ENCODE measurements at places on chromosomes 16 and 17.

GRCh38 chr17:4161192-4161966 lies 18.4 kb downstream of the CYB5D2 start:
- no peak for DNase-seq

GRCh38 chr17:31443386-31443785 lies 51.9 kb downstream of the RAB11FIP4 start:
- DNase-seq, result no peak

DNA sequence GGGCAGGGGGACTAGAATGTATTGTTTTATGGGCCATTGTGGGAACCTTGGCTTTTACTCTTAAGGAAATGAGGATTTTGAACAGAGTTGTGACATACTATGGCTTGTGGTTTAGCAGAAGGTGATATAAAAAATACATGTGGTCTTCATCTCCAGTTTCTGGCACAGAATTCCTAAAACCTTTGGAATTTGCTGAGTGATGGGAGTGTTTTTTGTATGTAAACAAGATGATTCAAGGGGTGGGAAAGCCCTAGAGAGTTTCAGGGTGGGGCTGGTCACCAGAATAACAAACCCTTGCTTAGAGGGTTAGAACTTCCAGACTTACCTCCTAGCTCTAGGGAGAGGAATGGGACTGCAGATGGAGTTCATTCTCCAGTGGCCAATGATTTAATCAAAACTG lies 316.1 kb downstream of the PHKB start:
- no peak for DNase-seq

- DNase-seq, result no peak
These were observed 2.6 kb upstream of the EXOSC6 start for GRCh38 chr16:70254180-70254964.

DNA sequence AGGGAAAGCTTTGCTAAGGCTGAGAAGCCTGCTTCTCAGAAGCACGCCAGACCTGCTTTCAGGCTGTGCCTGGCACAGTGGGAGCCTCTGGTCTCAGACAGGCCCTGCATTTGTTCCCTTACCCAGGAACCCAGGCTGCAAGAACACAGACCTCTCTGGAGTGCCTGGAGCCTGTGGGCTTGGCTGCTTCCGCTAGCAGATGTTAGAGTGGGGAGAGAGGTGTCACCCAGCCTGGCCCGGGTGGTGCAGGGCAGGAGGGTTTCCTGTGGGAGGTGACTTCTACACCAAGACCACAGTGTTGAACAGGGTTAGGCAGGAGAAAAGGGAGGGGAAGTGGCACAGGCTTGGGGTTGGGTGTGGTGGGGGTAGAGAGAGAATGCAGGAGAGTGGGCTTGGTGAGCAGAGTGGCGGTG lies 35.8 kb upstream of the ADGRG1 start:
- peak; percentile 65 for DNase-seq

DNA sequence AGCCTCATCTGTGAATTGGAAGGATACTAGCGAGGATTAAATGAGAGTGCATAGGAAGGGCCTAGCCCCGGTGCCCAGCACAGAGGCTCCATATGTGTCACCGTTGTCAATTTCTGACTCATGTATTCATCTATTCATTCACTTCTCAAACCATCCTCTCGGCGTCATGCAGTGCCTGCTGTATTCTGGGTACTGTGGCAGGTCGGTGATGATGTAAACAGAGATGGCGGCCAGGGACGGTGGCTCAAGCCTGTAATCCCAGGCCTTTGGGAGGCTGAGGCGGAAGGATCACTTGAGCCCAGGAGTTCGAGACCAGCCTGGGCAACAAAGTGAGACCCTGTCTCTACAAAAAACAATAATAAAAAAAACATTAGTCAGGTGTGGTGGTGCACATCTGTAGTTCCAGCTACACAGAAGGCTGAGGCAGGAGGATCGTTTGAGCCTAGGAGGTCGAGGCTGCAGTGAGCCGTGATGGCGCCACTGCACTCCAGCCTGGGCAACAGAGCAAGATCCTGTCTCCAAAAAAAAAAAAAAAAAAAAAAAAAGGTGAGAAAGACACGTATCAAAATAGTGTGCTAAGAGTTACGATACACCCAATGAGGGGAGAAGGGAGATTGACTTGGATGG lies 4.3 kb upstream of the PPP1R1B start:
- peak; percentile 71 for DNase-seq

GRCh38 chr17:29126268-29126930 lies 53.8 kb downstream of the MYO18A start:
- no peak for DNase-seq

DNA sequence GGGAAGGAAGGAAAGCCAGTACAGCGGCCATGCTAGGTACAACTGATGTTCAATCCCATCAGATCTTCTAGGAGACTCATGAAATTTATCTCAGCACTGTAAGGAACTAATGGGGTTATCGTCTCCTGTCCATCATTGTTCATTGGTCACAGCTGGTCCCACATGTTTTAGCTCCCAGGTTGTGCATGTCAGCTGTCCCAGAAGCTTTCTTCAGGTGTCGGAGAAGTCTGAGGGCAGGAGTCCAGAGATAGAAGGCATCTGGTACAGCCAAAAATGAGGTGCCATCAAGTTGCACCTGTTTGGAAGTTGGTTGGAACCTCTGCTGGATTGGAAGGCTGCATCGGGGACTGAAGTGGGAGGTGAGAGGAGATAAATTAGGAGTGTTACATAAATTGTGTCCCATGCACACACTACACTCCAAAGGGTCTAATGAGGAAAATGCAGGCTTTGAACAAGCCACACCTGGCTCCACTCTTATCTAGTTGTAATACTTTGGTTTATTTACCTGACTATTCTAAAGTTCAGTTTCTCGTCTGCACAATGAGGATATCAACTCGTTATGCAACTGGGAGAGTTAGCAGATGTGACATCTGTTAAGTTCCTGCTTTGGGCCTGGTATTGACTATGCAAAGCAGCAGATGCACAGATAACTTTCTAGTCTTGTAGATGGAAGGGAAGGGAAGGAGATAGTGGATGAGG lies 62.9 kb downstream of the MAP2K6 start:
- DNase-seq, result no peak

GRCh38 chr17:18377437-18378204 lies at the start of gene EVPLL:
Gene EVPLL (plus strand): TSS chr17:18377778. CDS start chr17:18380938, 3,160 bp downstream.
- DNase-seq, result no peak

GRCh38 chr16:1258906-1259759 lies 3.3 kb downstream of the TPSD1 start:
- no peak for DNase-seq

DNA sequence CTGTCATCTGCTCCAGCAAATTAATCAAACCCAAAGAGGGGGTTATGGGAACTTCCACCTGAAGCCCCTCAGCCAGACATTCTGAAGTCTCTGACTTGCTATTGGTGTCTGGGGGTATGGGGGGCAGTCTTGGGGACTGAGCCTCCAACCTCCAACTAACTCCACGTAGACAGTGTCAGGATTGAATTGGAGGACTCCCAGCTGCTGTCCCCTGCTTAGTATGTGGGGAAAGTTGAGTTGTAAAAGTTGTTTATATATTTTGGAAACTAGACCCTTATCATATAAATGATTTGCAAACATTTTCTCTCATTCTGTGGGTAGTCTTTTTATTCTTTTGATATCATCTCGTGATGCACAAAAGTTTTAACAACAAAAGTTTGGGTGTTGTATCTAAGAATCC lies 689.2 kb downstream of the WWOX start:
- no peak for DNase-seq

GRCh38 chr16:19463468-19464315 lies 46.0 kb downstream of the TMC5 start:
- no peak for DNase-seq

- peak; percentile 81 for DNase-seq
These were observed 85.0 kb upstream of the MED9 start for GRCh38 chr17:17391668-17392370.

DNA sequence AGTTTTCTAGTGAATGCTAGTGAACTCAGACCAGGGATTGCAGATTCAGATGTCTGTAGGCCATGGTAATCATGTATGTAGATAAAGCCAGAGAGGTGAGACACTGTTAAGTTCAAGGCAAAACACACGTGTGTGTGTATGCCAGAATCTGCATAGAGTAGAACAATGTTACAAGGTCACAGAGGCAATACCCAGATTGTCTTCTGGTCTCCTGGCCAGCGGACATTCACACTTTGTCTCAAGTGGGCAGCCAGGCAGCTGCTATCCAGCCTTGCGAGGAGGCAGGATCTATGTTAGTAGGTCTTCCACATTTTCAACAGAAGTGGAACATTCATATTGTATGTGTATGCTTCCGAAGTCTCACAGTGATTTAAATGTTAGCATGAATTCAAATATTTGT lies 244.4 kb downstream of the FTO start:
- no peak for DNase-seq

GRCh38 chr17:47693731-47694580 lies at the start of gene TBKBP1:
Gene TBKBP1 (plus strand): TSS chr17:47694161. CDS start chr17:47696113, 1,952 bp downstream.
- peak; percentile 69 for DNase-seq

GRCh38 chr16:4979736-4980660 lies 21.9 kb downstream of the SEC14L5 start:
- DNase-seq, result no peak

DNA sequence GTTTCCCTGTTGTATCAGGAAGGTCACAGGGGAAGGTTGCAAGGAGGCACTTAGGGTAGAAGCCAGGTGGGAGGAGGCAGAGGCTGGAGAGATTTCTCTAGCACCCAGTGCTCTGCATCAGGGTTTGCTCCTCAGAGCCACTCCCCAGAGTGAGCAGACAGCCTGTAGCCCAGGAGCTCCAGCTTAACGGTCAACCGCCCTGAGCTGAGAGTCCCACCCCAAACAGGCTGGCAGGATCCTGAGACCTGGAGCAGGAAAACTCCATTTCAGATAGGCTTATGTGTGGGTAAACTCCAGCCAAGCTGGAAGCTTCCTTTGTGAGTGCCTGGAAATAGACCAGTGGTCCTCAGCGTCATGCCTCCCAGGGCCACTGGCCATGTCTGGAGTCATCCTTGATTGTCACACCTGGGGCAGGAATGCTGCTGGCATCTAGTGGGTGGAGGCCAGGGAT lies 37.9 kb downstream of the MPRIP start:
- peak; percentile 19 for DNase-seq

DNA sequence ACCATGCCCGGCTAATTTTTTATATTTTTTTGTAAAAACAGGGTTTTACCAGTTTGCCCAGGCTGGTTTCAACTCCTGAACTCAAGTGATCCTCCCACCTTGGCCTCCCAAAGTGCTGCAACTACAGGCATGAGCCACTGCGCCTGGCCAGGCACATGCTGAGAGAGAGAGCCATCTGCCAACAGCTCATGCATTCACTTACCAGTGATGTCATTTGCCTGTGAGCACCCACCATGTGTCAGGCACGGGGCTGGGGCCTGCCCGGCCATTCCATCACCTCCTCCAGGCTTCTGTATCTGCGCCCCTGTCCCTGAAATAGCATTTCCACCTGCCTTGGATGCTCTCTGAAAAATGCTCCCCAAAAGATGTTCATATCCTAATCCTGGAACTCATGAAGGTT lies 43.6 kb upstream of the PEMT start:
- DNase-seq, result no peak

GRCh38 chr17:70390049-70390448 lies 220.7 kb downstream of the KCNJ2 start:
- DNase-seq, result no peak

GRCh38 chr17:50424246-50424995 lies 1.6 kb upstream of the ACSF2 start:
- DNase-seq, result no peak

- DNase-seq, result no peak
These were observed 39.3 kb upstream of the SLC38A10 start for GRCh38 chr17:81334391-81334901.

GRCh38 chr17:63446753-63447470 lies 806 bp upstream of the CYB561 start:
- DNase-seq, result peak; percentile 40

- no peak for DNase-seq
These were observed 2.0 kb downstream of the WNK4 start for GRCh38 chr17:42782166-42783061.

GRCh38 chr17:6092182-6092902 lies 22.2 kb downstream of the WSCD1 start:
- DNase-seq, result no peak

DNA sequence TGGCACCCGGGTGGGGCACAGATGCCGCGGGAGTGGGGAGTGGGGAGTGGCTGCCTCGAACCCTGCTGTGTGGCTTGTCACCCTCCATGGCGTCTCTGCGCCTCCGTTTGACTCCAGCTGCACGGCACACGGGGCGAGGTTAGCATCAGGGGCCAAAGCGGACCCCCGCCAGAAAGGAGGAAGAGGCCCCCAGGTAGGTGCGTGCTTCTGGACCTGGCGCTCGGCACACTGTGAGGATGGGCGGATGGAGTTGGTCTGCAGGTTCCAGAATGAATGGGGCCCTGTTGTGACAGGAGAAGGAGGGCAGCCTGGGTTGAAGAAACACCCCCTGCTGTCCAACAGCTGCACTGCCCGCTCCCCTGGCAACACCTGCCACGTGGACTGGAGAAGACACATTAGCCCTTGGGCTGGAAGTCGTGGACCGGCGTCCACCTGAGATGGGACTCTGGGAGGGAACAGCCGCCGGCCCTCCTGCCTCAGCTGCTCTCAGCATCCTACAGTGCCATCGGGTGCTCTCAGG lies 9.4 kb upstream of the FASN start:
- DNase-seq, result no peak

DNA sequence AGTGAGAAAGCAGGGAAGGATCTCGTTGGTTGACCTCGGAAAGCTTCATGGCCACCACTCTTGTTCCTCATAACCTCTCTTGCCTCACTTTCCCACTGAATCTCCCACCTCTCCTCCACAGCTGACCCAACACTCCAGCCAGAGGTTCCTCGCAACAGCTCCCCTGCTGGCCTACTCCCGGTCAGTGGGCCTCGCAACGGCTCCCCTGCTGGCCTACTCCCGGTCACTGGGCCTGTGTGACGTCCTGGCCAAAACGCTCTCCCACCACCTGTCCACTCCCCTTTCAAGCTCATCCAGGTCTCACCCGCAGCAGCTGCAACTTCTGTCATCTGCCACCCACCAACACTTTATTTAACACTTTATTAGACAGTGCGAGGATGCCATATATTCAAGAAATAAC lies 149.1 kb downstream of the VPS53 start:
- DNase-seq, result no peak

- no peak for DNase-seq
These were observed 4.4 kb downstream of the SHBG start for GRCh38 chr17:7634384-7634783.

- DNase-seq, result peak; percentile 15
These were observed 17.1 kb downstream of the SPIRE2 start for GRCh38 chr16:89845417-89845816.

Data from CD8-positive, alpha-beta memory T cell (primary cell).